Testis (tissue), 5 donors: ENCODE measurements at places on chromosomes 5 and 9. TPM values are rescaled to one million over a fixed set of nuclear protein-coding genes. Genes with fewer than 3 reads are reported as not detected.

SHROOM1 gene
- polyA plus RNA-seq, result 2.1 TPM

EDIL3 gene
- 8.6 TPM for polyA plus RNA-seq

PDE6A gene
- polyA plus RNA-seq, result 2.9 TPM

PSD2 gene
- 1.6 TPM for polyA plus RNA-seq
